GM04504 (cell line): ENCODE measurements at places on chromosomes 1 and 21.
A peak's percentile ranks its signal among the peaks of the same experiment; 100 is the strongest.

DNA sequence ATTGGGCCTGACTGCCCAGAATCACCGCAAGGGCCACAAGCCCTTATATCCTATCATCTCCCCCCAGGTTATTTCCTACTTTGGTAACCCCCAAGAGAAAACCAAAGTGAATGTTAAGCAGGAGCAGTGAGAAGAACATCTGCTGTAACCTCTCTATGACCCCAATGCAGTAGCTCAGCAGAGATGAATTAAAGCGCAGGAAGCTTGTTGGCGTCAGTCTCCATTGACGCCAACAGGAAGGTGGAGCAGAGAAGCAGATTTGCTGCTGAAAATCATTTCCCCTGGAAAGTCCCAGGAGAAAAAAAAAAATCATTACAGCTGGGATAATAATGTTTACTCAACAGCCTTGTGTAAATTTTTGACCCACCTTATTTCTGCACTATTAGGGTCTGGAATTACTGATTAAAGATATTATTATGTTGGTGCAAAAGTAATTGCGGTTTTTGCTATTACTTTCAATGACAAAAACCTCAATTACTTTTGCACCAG, 33.2 kb upstream of the FAM163A start:
- DNase-seq: peak; percentile 3

DNA sequence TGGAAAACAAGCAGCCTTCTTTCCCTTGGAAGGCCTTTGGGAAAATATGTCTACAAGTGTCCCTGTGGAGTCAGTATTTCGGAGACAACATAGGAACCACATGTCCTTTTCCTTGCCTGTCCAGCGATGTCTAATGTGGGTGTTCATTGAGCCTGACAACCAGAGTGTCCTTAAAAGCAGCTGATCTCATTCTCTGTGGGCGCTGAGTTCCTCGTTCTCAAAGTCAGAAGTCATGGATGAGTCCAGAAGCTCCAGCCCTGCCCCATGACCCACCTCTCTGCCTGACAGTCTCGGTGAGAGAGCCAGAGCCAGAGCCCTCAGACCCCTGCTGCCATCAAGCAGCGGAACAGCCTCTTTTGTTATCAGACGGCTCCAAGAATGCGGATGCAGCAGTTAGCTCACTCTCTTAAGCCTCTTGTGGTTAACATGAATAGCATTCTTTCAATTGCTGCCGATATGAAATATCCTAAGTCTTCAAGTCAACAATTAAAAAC, 329.2 kb downstream of the TGFB2 start:
- DNase-seq: no peak

- DNase-seq: no peak
These were observed 305.5 kb downstream of the NFIA start for GRCh38 chr1:61387829-61388228.

GRCh38 chr1:44832056-44832705, 10.9 kb downstream of the PTCH2 start:
- no peak for DNase-seq

- DNase-seq: no peak
These were observed 3.9 kb downstream of the CAPN9 start for GRCh38 chr1:230750986-230751625.
